Inflammatory macrophage treated with lipopolysaccharide for 1 hour (primary cell): ENCODE measurements at places on chromosomes 2 and 18.

- DNase-seq = peak; percentile 67
Measured at GRCh38 chr2:64115808-64116598, 28.2 kb downstream of the PELI1 start.

DNA sequence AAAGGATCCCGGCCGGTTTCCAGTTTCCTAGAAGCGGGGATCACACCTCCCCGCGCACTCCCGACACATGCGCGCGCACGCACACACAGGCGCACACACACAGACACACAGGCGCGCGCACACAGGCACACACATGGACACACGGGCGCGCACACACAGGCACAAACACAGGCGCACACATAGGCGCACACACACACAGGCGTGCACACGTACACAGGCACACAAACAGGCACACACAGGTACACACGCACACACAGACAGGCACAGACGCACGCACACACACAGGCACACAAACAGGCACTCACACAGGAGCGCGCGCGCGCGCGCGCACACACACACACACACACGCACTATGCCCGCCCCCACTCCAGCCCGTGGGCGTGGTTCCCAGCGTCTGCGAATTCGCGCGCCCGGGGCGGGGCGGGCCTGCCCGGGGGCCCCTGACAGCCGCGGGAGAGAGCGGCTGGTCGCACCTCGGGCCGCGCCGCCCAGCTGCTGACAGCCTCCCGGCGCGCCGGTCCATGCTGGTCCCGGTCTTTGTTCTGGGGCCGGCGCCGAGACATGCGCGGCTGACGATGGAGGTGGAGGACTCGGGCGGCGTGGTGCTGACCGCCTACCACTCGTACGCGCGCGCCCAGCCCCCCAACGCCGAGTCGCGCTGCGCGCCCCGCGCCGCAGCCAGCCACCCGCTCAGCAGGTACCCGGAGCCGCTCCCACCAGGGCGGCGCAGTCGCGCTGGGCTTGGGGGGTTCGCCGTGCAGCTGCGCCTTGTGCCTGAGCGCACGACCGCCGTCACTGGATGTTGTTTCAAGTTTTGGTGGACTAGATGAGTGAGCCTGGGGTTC is at the start of gene ARHGAP28:
TSS of gene ARHGAP28 (plus strand) at position 470 of the 845 bp plus-strand sequence. CDS start at position 576, 106 bp downstream.
- no peak for DNase-seq

- DNase-seq = no peak
Measured at GRCh38 chr2:158407031-158407430, 49.5 kb downstream of the CCDC148 start.

DNA sequence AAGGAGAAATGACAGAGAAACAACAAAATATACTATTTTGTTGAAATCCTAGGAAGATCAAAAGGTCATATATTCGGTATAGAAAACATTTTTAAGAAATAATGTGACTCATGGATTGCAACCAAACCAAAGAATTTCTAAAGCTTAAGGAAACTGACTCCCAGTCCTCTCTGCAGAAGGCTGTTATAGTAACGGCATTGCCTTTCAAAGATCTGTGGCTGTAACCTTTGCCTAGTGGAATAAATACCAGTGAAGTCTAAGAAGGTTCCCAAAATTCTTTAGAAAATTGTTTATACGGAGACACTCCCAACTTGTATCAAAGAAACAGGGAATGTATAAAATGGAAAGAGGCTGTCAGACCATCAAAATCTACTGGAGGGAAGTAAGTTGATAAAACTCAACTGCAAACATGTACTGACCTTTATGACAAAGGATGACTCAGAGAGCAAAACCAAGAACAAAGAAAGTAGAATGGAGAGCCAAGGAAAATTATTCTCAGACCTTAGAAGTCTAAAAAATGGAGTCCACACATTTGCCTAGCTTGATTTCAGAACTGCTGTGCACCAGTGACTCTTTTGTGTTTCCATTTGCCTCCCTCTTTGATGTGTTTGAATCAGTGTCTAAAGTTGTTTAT is 48.6 kb upstream of the FSIP2 start:
- no peak for DNase-seq

- peak; percentile 2 for DNase-seq
Measured at GRCh38 chr18:25832001-25832604, 258.3 kb downstream of the SS18 start.

- DNase-seq = no peak
Measured at GRCh38 chr2:64374686-64375085, 79.3 kb upstream of the LGALSL start.

DNA sequence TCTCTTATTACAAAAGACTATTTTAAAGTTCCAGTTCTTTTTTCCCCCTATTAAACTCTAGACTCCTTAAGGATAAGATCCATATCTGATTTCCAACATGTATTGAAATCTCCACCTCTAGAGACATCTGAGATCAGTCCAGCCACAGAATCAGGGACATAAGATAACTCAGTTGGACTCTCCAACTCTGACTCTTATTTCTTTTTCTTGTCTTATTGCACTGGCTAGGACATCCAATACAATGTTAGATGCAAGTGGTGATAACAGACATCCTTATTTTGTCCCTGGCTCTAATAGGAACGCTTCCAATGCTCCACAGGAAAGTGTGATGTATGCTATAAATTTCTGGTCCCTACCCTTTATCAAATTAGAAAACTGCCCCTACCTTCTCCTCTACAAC is 158.1 kb downstream of the TNS1 start:
- DNase-seq = no peak

GRCh38 chr2:75560022-75560767 is 544 bp downstream of the EVA1A start:
- DNase-seq = no peak

- DNase-seq = no peak
Measured at GRCh38 chr2:201965550-201965949, 68.1 kb upstream of the FZD7 start.

DNA sequence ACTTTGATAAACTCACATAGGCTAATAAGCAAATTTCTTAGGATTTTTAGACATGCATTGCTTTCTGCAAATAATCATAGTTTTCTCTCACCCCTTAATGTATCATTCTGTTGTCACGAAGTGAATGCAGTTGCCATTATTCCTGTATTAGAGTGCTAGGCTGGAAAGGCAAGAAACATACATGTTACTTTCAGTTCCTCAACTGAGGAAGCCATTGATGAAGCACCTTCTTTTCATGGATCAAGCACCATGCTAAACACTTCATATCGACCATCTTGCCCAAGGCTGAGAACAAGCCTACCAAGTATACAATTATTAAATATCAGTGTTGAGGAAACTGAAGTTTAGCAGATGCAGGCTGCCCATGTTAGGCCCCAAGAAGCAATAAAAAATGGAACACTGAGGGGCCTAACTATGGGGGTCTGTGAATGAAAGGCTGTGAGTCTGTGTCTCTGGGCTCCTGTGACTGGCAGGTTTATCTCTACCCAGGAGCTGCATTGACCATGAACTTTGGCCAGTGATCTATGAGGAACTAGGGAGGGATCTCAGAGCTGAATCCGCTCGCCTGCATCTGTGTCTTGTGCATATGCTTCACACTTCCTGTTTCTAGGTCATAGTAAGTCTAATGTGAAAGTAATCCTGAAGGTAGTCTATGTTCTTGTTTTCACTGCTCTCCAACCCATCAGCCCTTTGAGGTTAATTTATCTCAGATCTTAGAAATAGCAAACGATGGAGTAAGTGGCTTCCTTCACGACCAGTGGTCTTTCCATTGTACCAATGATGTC is 16.0 kb upstream of the TSPYL6 start:
- DNase-seq = peak; percentile 31
